Ovary (tissue), 10 donors: ENCODE measurements at places on chromosomes 6 and 20.

- H3K4me3 ChIP-seq, result no peak overlapping the region
- no peaks in the 10 kb centered on the region for H3K36me3 ChIP-seq
Observed at GRCh38 chr6:164753517-164753916, 555.9 kb downstream of the C6orf118 start.

DNA sequence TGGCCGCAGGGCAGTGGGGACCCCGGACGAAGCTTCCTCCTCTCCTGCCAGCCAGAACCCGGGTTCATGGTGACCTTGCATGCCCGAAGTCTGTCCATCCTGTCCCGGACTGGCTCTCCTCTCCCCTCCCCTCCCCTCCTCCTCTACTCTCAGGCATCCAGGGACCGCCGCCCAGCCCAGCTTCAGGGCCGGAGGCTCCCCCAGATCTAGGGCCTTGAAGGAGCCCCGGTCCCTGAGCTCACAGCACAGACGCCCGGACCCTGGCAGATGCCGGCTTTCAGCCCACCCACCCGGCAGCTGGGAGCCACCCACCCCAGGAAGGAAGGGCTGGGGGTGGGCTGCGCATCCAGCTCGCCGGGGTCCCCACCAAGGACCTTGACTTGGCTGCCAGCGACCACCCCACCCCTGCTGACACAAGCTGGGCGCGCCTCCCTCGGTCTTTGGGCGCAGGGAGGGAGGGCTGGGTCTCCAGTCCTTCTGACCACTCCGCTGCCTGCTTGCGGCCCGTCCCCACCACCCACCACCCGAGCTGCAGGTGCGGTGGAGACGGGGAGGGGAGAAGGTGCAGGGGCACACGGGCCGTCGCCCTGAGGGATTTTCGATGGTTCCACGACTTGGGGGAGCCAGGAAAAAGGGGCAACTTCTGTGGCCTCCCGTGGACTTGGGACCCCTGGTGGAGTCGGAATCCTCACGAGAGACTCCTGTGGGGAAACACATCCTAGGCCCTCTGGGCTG, 5.8 kb upstream of the ABHD16B start:
- peaks cover 47% of the 10 kb centered on the region for H3K4me1 ChIP-seq
- no peak overlapping the region for H3K4me3 ChIP-seq
- DNase-seq, result peak; percentile 57
- H3K27me3 ChIP-seq, result no peaks in the 10 kb centered on the region
- H3K27ac ChIP-seq, result peak overlapping the region; percentile 81
- no peaks in the 10 kb centered on the region for H3K36me3 ChIP-seq

- H3K36me3 ChIP-seq, result no peaks in the 10 kb centered on the region
- DNase-seq, result no peak
- H3K27me3 ChIP-seq, result no peaks in the 10 kb centered on the region
Observed at GRCh38 chr6:108719477-108719876, 128.7 kb upstream of the ARMC2 start.

DNA sequence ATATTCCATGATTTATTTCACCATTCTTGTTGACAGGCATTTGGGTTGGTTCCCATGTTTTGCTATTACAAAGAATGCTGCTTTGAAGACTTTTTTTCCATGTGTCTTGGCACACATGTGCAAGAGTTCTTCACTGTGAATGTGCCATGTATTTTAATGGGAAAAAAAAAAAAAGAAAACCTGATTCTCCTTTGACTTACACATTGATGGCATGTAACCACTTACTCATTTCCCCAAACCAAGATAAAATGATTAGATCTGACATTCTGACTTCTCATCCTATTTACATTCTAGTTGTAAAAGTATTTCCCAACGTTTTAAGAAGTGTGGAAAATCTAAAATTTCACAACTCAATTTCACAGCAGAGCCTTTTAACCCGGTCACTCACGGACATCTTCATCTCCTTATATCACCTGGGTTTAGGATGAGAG, 4.4 kb downstream of the CAP2 start:
- H3K36me3 ChIP-seq, result no peaks in the 10 kb centered on the region
- no peaks in the 10 kb centered on the region for H3K27me3 ChIP-seq
- H3K4me3 ChIP-seq, result no peak overlapping the region

GRCh38 chr20:46400253-46400652, 6.2 kb downstream of the ELMO2 start:
- DNase-seq, result no peak
- H3K36me3 ChIP-seq, result no peaks in the 10 kb centered on the region
- no peaks in the 10 kb centered on the region for H3K27me3 ChIP-seq

DNA sequence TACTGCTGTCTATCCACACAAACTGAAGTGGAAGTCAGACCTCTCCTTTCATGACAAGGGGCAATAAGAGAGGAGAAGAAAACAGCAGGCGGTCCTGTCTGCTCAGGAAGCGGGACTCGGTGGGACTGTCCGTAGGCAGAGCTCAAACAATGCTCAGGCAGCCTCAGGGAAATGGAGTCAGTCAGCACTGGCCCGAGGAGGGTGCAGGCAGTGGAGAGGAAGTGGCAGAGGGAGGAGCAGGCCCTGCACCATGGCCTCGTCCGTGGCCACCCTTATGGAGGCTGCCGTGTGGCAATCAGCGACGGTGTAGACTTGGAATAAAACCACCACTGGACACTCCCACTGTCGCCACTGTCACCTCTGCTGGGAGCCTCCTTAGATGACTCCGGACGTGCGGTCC, 19.6 kb downstream of the FOXC1 start:
- no peaks in the 10 kb centered on the region for H3K36me3 ChIP-seq
- no peak for DNase-seq
- H3K27me3 ChIP-seq, result no peaks in the 10 kb centered on the region

DNA sequence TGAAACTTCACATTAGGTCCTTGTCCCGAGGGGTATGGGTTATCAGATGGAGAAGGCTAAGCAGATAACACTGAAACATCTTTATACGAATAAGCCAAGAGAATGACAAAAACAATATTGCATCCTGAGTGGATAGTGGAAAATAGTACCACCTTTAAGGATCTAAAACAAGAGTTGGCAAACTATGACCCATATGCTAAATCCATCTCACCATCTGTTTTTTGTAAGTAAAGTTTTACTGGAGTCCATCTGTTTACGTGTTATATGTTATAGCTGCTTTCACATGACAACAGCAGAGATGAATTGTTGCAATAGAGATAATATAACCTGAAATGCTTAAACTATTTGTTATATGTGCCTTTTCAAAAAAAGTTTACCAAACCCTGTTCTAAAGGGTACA, 76.1 kb upstream of the TRDN start:
- no peaks in the 10 kb centered on the region for H3K27me3 ChIP-seq
- DNase-seq, result no peak
- H3K4me3 ChIP-seq, result no peak overlapping the region
- no peaks in the 10 kb centered on the region for H3K4me1 ChIP-seq
- H3K36me3 ChIP-seq, result no peaks in the 10 kb centered on the region

- no peaks in the 10 kb centered on the region for H3K36me3 ChIP-seq
- H3K27me3 ChIP-seq, result no peaks in the 10 kb centered on the region
- H3K4me3 ChIP-seq, result no peak within 1 kb of the TSS
Observed at GRCh38 chr20:56005389-56005715, at the start of gene CBLN4. TSS of gene CBLN4 (minus strand) at chr20:56005519. CDS start at chr20:56004171, 1,348 bp downstream.

GRCh38 chr6:1781817-1782184, 172.1 kb downstream of the FOXC1 start:
- H3K4me3 ChIP-seq, result no peak overlapping the region
- peaks cover 3% of the 10 kb centered on the region for H3K4me1 ChIP-seq
- DNase-seq, result no peak
- H3K36me3 ChIP-seq, result no peaks in the 10 kb centered on the region

DNA sequence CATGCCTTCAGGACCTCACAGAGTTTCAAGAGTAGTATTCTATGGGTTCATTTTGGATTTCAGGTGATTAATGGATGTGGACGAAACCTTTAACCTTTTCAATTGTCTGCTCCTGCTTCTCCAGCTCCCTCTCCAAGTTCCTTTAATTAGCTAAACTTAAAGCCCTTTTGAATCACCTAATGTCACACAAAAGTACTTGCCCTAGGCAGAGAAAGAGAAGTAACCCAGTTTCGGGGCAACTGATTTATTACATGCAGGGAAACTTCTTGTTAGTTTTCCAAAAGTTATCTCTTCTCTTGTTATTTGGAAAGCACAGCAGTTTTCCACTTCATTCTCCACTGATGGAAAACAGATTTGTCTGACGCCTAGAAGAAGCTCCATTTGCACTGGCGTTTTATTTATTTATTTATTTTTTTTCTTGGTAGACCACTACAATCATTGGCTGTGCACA, 407.7 kb upstream of the JARID2 start:
- no peaks in the 10 kb centered on the region for H3K27me3 ChIP-seq
- H3K4me3 ChIP-seq, result no peak overlapping the region
- no peak for DNase-seq
- H3K4me1 ChIP-seq, result peaks cover 1% of the 10 kb centered on the region
- H3K27ac ChIP-seq, result no peak overlapping the region

GRCh38 chr6:64429926-64430325, 794.3 kb downstream of the PHF3 start:
- no peak for DNase-seq
- no peak overlapping the region for H3K27ac ChIP-seq
- H3K4me3 ChIP-seq, result no peak overlapping the region

DNA sequence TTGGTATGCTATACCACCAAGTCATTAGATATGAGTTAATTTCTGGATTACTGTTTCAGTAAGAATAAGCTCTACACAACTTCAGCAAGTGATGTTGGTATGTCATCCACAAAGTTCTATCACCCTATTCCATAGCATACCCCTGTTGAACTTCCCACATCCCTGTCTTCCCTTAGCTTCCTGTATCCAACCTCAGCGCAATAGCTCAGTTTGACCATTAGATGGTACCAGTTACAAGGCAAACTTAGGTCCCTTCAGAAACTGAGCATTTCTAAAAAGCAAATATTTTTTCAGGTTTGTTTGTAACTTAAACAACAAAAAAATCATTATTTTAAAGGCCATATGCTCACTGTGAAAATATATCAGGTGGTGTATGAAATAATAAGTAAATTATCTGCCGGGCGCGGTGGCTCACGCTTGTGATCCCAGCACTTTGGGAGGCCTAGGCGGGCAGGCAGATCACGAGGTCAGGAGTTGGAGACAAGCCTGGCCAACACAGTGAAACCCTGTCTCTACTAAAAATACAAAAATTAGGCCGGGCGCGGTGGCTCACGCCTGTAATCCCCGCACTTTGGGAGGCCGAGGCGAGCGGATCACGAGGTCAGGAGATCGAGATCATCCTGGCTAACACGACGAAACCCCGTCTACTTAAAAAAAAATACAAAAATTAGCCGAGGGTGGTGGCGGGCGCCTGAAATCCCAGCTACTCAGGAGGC, 8.8 kb upstream of the MOG start:
- H3K27ac ChIP-seq, result no peak overlapping the region
- no peaks in the 10 kb centered on the region for H3K27me3 ChIP-seq
- H3K36me3 ChIP-seq, result no peaks in the 10 kb centered on the region
- H3K4me3 ChIP-seq, result no peak overlapping the region

- no peak overlapping the region for H3K27ac ChIP-seq
- DNase-seq, result no peak
- no peaks in the 10 kb centered on the region for H3K36me3 ChIP-seq
- no peaks in the 10 kb centered on the region for H3K27me3 ChIP-seq
- peaks cover 2% of the 10 kb centered on the region for H3K4me1 ChIP-seq
Observed at GRCh38 chr6:169266261-169266660, 12.6 kb upstream of the THBS2 start.

- DNase-seq, result no peak
- H3K27ac ChIP-seq, result no peak overlapping the region
- no peak overlapping the region for H3K4me3 ChIP-seq
- no peaks in the 10 kb centered on the region for H3K36me3 ChIP-seq
- H3K4me1 ChIP-seq, result no peaks in the 10 kb centered on the region
- no peaks in the 10 kb centered on the region for H3K27me3 ChIP-seq
Observed at GRCh38 chr20:36259177-36260061, 23.1 kb downstream of the AAR2 start.

GRCh38 chr6:147278891-147279290, 74.7 kb downstream of the STXBP5 start:
- no peak overlapping the region for H3K4me3 ChIP-seq
- no peaks in the 10 kb centered on the region for H3K36me3 ChIP-seq
- no peak overlapping the region for H3K27ac ChIP-seq
- H3K4me1 ChIP-seq, result no peaks in the 10 kb centered on the region
- DNase-seq, result no peak

GRCh38 chr6:164296411-164296810, 881.9 kb downstream of the QKI start:
- no peaks in the 10 kb centered on the region for H3K27me3 ChIP-seq
- no peak overlapping the region for H3K4me3 ChIP-seq
- no peaks in the 10 kb centered on the region for H3K36me3 ChIP-seq
- DNase-seq, result no peak
- H3K4me1 ChIP-seq, result no peaks in the 10 kb centered on the region
- no peak overlapping the region for H3K27ac ChIP-seq

GRCh38 chr20:21554985-21555384, 41.1 kb upstream of the NKX2-2 start:
- H3K4me3 ChIP-seq, result no peak overlapping the region
- H3K27me3 ChIP-seq, result no peaks in the 10 kb centered on the region
- H3K27ac ChIP-seq, result no peak overlapping the region
- H3K36me3 ChIP-seq, result no peaks in the 10 kb centered on the region
- no peaks in the 10 kb centered on the region for H3K4me1 ChIP-seq

DNA sequence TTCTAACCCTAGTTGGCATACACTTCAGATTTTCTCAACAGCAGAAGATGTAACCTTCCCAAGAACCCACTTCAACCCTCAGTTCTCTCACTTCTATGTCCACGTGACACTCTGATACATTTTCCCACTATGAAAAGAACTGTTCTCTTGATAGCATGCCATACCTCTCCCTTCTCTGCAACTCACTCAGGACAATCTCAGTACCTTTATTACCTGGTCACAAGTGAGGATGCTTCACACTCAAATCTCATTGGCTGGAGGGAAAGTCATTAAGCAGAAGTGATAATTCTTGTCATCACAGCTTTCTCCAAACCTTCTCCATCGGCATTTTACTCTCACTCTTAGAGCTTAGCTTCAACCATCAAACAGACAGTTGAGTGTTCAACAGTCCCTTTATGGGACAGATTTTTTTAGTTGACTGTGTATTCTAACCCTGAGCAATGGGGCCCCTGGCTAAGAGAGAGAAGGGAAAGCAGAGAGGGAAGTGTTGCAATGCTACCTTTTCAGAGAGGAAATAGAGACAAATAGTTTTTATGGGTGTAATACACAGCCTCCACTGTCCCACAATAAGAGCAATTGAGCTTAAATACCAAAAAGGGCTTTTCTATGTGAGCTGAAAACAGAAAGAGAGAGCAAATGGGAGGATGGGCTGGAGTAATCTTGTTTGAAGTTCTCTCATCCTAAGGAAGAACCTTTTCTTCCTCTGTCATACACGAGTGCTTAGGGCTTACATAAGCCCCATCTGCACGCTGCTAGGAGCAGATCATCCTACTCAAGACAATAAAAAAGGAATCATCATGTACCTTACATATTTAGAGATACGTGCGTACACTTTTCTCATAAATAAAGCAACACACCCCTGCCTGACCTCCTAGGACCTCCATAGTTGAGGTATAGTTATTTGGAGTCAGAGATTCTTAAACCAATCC, 16.0 kb downstream of the HLA-DPA1 start:
- H3K27me3 ChIP-seq, result no peaks in the 10 kb centered on the region
- no peaks in the 10 kb centered on the region for H3K4me1 ChIP-seq
- no peak for DNase-seq
- no peak overlapping the region for H3K27ac ChIP-seq
- no peaks in the 10 kb centered on the region for H3K36me3 ChIP-seq
